ENCODE measurements at places on chromosomes 16 and 17.

DNA sequence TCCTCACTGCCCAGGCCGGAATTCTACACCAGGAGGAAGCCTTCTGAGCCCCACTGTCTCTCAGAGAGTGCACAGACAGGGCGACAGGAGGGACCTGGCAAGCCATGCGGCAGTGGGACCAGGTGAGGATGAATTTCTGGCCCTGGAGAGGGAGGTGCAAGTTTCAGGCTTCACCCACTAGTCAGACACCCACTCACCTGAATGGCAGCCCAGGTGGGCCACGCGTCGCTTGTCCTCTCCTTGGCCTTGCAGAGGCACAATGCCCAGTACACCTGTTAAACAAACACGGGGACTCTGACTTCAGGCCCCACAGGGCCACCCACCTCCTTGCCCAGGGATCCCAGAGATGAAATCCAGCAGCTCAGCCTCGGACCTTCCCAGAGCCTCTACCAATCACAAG is 4.2 kb downstream of the CORO7 start:
- no peak for DNase-seq

GRCh38 chr17:62822080-62822904 is 14.2 kb upstream of the MARCHF10 start:
- no peak for DNase-seq

DNA sequence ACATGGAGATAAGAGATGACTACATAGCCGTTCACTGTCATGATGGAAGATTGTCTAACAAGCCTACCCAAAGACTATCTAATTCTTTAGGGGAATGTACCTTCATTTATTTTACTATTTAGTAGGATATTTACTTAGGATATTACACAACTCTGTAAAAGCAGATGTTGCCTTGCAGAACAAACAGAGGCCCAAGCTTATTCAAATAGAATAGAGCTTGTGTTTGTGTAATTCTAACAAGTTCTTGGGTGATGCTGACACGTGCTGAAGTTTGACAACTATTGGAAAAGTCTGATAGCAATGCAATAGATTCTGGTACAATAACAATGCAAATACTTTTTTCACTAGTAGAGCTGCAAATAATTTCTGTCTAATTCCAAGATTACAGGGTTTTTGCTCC is 447.6 kb downstream of the TOX3 start:
- no peak for DNase-seq

DNA sequence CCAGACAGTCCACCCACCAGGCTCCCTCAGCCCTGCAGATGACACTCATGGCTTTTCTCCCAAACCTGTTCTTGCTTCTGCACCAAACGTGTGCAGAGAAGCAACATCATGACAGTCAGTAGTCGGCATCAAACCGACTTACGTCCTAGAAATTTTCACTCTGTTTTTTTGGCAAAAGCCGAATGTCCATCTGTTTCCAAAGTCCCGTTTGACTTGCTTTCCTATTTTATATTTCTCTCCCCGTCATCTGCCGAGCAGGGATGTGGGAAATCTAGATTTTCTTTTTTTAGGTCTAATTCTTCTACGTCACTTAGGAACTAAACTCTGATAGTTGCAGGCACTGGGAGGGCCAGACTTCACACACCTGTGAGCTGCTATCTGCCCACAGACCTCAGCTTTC is 104.9 kb downstream of the RMI2 start:
- no peak for DNase-seq

GRCh38 chr16:88407807-88408206 is 25.0 kb downstream of the ZNF469 start:
- DNase-seq = no peak

- DNase-seq = no peak
Measured at GRCh38 chr16:53711390-53711789, 7.4 kb downstream of the FTO start.

DNA sequence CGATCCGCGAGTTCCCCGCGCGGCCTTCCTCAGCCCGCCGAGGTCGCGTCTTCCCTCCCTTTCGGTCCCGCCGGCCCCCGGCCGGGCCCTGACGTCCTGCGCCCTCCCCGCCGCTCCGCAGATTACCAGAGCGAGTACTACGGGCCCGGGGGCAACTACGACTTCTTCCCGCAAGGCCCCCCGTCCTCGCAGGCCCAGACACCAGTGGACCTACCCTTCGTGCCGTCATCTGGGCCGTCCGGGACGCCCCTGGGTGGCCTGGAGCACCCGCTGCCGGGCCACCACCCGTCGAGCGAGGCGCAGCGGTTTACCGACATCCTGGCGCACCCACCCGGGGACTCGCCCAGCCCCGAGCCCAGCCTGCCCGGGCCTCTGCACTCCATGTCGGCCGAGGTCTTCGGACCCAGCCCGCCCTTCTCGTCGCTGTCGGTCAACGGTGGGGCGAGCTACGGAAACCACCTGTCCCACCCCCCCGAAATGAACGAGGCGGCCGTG is 5.4 kb downstream of the LHX1 start:
- no peak for DNase-seq

DNA sequence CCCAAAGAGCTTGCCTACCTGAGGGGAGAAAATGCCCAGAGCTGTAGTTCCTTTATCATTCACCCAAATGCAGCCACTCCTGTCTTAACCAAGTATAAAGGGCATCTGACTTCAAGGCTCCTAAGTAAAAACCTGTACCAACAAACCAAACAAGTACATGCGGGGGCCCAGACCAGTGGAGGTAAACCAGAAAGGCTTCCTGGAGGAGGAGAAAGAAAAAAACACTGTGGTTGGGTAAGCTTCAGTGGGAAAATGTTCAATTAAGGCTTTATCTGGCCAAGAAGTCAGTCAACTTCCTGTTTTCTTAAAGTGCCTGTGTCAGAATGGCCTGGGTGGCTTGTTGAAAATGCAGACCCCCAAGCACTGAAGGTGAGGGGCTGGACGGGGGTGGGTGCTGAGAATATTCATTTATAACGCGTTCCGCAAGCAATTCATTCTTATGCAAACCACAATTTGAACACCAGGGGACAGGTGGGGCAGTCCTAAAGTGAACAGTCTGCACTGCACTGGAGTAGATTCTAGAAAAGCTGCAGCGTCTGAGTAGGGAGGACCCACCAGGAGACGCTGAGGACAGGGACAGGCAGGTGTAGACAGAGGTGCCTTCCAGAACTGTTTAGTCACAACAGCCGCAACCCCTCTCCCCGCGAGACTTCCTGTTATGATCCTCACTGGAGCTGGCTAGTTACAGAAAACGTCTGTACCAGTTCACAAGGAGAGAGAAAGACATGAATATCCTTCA is 467.1 kb downstream of the SOX9 start:
- peak; percentile 47 for DNase-seq

DNA sequence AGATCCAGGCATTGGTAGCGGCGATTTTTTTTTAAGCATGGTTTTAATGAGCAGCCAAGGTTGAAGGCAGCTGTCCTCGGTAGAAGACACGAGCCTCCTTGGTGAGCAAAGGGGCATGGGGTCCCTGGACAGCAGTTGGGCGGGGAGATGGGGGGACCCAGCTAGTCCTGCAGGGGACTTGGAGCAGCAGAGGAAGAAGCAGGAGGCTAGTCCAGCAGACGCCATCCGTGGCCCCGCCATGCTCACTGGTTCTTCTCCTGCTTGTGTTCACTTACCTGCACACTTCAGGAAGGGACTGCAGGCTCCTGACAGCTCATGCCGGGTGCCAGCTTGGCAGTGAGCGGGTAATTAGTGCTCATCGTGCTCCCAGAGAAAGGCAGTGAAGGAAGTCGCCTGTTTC is 130.2 kb upstream of the CDH5 start:
- no peak for DNase-seq

GRCh38 chr16:50616386-50616785 is 64.7 kb downstream of the SNX20 start:
- DNase-seq = no peak

- DNase-seq = no peak
Measured at GRCh38 chr17:81510785-81511553, 1.6 kb downstream of the ACTG1 start.

DNA sequence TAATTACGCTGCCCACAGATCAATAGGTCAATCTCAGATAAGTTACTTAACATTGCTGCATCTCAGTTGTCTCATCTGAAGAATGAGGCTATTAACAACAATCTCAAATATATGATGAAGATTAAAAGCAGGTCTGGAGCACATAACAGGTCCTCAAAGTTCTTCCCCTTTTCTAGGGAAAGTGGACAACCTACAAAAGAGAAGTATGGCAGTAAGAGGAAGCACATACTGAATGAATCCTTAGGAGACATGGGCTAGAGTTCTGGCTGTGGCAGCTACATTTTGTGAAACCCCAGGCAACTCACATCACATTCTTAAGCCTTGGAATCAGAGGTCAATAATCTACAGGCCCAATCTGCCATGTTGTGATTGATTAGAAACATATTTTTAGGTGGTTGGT is 180.6 kb downstream of the PCTP start:
- DNase-seq = no peak

- no peak for DNase-seq
Measured at GRCh38 chr17:57099165-57099564, 14.1 kb downstream of the AKAP1 start.

DNA sequence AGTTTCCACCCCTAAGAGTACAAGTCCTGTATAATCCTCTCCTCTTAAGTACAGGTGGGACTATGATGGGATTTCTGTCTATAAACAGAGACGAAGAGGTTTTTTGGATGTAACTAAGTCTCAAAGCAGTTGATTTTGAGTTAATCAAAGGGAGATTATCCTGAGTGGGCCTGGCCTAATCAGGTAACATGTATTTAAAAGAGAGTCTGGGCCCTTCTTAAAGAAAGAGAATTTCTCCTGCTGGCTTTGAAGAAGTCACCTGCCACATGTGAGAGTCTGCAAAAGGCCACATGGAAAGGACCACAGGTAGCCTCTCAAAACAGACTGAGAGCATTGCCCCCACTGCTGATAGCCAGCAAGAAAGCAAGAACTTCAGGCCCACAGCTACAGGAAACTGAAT is 142.3 kb downstream of the IRX5 start:
- no peak for DNase-seq

- no peak for DNase-seq
Measured at GRCh38 chr17:29383686-29384085, 6.5 kb upstream of the TAOK1 start.
